Fibroblast of skin of left biceps (primary cell): ENCODE measurements at places on chromosomes 16 and 17.
A peak's percentile ranks its signal among the peaks of the same experiment; 100 is the strongest.

DNA sequence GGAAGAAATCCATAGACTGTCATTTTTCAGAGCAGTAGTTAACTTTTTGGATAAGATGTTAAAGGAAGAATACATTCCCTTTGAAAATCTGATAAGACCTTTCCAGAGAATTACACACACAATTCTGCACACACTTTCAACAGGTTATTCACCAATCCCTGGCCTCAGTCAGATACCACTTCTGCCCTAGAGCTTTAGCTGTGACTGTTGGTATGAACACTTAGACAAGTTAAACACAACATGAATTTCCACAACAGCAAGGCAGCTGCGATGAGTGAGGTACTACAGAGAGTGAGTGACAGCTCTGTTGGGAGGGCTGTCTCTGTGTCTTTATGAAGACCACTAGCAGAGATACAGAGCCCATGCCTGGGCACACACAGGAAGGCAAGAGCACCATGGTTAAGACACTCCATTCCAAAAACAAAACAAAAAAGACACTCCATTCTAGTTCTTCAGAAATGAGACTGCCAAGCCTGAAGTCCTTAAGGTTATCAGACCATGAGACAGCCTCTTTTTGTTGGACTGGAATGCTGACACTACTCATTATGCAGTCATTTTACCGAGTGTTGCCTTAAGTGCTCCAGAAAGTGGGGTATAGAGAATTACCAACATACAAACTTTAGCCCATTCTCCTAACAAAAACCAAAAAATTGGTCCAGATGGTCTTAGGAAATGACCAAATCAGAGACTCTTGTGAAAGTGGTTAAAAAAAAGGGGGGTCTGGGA lies 42.4 kb downstream of the TOM1L2 start:
- DNase-seq: no peak

GRCh38 chr17:39650121-39650579 lies 13.2 kb downstream of the STARD3 start:
- DNase-seq: no peak

DNA sequence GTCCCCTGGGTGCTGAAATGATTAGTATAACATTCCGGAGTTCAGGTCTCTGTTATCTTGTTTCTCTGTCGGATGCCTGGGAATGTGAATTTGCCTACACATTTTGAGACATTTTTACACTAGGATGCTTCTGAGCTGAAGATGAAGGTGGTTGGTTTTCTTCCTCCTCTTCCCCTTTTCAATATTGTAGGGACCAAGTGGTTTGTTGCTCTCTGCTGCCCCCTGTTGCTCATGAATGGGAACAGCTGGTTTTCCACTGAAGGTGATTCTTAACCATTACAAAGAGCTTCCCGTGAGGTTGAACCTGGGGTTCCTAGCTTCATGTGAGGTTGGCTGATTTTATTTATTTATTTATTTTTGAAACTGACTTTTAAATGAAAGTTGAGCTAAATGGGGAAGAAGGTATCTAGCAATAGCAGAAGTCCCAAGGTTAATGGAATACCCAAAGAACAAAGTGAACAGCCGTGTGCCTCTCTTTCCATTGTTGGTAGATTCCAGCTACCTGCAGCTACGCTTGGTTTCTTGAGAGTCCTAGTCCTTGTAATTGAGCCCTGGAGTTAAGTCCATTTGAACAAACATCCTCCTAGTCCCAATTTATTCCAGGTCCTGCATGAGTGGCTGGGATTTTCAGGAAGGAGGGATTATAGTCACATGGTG lies 983.9 kb upstream of the EEF2KMT start:
- DNase-seq: no peak

- no peak for DNase-seq
These were observed 11.7 kb downstream of the RHBDL3 start for GRCh38 chr17:32277284-32277683.

GRCh38 chr17:65137021-65137939 lies at the start of gene RGS9:
Gene RGS9, plus strand, starts transcription at chr17:65137370. Its CDS starts 171 bp downstream, at chr17:65137541.
- DNase-seq: peak; percentile 7

- no peak for DNase-seq
These were observed 1.9 kb downstream of the SRSF1 start for GRCh38 chr17:58005031-58005727.

GRCh38 chr17:61200339-61200715 lies 199.3 kb upstream of the TBX2 start:
- DNase-seq: no peak

DNA sequence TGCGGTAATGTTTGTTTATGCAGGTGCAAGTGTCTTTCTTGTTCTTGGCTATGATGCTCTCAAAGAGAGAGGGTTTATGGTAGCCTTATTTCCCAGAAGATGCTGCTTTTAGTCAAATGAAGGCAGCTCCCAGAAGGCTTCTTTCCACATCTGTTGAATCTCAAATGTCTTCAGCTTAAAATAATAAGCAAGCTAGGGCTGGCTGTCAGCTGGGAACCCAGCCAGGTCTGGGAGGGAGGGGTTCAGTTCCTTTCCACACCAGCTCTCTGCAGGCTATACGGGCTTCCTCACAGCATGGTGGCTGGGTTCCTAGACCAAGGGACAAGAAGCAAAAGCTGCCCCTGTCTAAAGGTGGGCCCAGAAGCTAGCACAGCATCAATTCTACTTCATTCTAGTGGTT lies 47.4 kb upstream of the ATF7IP2 start:
- DNase-seq: no peak

DNA sequence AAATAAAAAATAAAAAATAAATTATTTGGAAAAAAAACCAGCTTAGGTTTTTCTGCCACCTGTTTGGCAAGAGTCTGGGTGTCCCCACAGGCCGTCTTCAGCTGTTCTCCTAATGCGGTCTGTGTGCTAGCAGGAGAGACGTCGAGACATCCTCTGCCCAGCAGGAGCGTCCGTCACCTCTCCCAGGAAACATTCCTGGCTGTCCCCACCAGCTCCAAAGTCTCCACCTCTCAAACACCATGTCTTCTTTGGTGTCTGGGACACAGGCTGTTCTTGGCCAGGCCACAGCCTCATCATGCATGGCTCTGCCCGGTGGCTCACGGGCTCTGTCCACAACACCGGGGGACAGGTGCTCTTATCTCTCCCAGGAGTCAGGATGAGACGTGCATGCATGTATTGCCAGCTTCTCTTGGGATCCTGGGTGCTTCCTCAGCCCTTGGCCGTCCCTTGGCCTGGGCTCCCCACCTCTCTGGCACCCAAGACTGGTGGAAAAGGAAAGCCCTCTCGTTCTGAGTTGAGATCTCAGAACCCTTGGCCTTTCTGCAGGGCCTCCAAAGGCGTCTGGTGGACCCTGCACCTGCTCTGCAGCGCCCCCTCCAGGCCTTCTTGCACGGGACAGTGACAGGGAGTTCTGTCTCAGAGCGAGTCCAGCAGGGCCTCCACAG lies 84.9 kb upstream of the CBX4 start:
- DNase-seq: no peak

- no peak for DNase-seq
These were observed 36.3 kb downstream of the SPECC1 start for GRCh38 chr17:20045476-20045875.

DNA sequence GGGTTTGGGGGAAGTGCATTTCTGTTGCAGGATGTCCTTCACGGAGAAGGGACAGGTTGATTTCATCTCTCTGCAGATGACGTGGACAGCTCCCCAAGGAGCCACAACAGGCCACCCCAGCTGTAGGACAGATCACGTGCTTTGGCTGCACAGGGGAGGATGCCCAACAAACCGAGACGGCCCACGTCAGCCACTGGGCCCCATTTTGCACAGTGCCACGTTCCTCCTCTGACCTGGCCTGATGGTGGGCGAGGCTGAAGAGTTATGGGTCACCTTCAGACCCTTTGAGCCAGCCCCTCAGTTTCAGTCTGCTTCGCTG lies 9.0 kb upstream of the RHBDL3 start:
- DNase-seq: no peak

DNA sequence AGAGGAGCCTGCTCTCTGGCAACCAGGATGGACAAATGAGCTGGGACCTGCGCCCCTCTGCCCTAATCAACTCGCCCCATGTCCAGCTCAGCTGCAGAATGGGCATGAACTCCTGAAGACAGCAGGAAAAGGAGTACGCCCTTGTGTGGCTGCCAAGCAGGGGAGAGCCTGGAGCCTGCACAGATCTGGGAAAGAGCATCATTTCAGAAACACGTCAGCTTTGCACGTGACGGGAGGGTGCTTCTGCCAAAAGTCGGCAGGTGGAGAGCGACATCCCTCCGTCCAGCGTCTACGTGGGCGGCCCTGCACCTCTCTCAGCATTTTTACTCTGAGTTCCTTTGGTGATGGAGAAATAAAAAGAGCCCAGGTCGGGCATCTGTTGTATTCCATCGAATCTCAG lies 18.5 kb downstream of the NME3 start:
- no peak for DNase-seq

- no peak for DNase-seq
These were observed 6.0 kb upstream of the CDC6 start for GRCh38 chr17:40281663-40282062.

DNA sequence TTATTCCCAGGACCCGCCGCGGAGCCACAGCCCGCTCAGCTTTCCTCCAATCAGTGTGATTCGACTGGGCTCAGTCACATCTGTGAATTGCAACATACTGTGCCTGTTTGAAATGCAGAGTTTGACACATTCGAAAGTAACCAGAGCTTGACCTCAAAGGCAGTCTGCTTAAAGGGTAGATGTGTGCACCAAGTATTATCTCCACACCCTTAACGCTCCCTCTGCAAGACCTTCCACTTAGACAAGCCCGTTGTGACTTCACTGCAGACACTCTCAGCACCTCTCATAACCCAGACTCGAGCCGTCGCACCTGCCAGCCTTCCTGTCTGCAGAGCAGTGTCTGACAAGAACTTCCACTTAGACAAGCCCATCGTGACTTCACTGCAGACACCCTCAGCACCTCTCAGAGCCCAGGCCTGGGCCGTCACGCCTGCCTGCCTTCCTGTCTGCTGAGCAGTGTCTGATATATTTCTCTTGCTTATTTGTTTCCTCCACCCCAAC lies 3.7 kb downstream of the KLHDC4 start:
- no peak for DNase-seq

GRCh38 chr16:67923414-67924116 lies 8.1 kb downstream of the CTRL start:
- no peak for DNase-seq

GRCh38 chr17:50872710-50873424 lies 6.7 kb upstream of the TOB1 start:
- DNase-seq: no peak

DNA sequence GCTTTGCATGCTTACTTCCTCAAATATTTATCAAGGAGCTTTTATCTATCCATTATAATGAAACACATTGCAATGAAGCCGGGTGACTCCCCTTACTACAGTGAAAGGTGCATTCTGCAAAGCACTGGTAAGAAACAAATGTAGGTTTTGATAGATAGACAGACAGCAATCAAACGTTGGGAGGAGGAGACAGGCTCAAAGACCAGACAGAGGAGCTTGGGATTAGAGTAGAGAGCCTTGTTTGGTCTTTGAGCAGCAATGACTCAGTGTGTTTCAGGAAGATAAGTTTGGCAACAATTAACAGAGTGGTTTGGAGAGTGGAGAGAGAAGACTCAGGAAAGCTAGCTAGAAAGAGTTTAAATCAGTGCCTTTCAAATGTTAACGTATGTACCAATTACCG lies 68.8 kb downstream of the ZNF18 start:
- DNase-seq: no peak

DNA sequence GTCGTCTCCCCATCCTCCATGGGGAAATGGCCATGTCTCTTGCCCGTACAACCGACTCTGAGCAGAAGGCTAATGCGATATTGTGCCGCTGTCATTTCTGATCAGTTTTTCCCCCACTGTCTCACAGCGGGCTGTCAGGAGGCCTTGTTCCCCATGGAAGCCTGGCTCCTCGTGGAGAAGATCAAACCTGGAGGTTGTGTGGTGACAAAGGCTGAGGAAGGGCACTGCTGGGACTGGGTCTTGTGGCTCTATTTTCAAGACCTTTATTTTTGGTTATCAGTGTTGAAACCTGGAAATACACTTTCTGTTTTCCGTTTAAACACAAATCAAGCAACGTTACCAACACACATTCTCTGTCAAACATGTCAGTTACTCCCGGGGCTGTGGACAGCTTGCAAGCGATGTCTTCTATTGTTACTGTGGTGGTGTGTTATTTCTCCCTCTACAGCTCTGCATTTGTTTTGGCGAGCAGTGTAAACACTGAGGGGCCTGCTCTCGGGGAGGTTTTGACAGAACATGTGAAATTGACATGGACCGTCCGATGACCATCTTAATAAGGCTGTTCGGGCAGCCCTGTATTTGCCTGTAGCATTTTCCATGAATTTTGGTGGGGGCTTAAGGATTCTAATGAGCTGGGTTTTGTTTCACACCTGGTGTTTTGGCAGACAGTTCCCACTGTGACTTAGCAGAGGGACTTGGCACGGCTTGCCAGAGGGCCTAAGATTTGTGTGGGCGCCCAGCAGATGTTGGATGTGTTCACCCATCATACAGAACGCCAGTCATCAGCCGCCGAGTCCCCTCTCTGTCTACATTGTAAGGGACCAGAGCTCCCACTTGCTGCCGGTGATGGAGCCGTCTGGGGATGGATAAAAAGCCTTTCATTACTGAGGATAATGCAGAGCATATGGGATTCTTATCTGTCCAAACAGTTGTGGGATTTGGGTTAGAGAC lies 12.5 kb downstream of the RBFOX1 start:
- no peak for DNase-seq

DNA sequence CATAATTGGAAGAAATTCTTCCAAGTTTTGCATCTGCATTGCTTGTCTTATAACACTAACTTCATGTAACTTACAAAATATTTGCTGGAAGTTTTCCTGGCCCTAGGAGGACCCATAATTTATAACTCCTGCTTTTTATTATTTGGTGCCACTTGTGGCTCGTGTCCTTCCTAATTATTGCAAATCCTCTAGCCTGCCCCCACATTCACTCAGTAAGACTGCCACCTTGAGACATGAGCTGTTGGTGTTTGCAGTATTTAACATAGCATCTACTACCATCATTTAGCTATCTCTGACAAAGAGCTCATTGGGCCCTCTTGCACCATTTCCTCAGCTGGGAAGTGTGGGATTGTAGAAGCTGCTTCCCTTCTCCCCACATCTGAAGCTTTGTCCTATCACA lies 49.5 kb downstream of the FTO start:
- no peak for DNase-seq

- no peak for DNase-seq
These were observed 5.3 kb upstream of the CRK start for GRCh38 chr17:1461198-1461944.

GRCh38 chr17:32104158-32104557 lies 38.1 kb upstream of the RHOT1 start:
- no peak for DNase-seq

DNA sequence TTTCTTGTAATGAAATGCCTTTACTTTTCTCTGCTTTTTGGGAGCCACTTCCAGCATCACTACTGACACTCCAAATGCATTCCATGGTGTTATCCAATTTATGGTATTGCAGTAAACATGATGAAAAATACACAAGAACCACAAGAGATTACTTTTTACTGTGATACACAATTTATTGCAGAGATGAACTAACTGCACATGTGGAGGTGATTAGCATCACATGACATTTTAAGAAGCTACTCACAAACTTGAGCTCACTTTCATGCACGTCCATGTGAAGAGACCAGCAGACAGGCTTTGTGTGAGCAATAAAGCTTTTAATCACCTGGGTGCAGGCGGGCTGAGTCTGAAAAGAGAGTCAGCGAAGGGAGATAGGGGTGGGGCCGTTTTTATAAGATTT lies 780.5 kb upstream of the GOT2 start:
- no peak for DNase-seq

- peak; percentile 51 for DNase-seq
These were observed 19.4 kb upstream of the NFATC3 start for GRCh38 chr16:68065716-68066305.

- DNase-seq: no peak
These were observed 856 bp downstream of the DNAJA2 start for GRCh38 chr16:46972429-46973206.

- DNase-seq: no peak
These were observed 40.6 kb upstream of the CDH8 start for GRCh38 chr16:62076886-62077285.
